ENCODE measurements at places on chromosomes 11 and 22. TPM values are rescaled to one million over a fixed set of nuclear protein-coding genes. Genes with fewer than 3 reads are reported as not detected.

The DCDC1 gene
- not detected for total RNA-seq

The SLC5A4 gene
- total RNA-seq, result 1.6 TPM

The FOSL1 gene
- 123 TPM for total RNA-seq

The ACRV1 gene
- total RNA-seq, result not detected

The RTN4R gene
- 0.43 TPM for total RNA-seq

The TRIM6 gene
- total RNA-seq, result 0.64 TPM

The OR10A6 gene
- total RNA-seq, result not detected

The TUBA8 gene
- total RNA-seq, result not detected

The MMP12 gene
- not detected for total RNA-seq

The XBP1 gene
- total RNA-seq, result 158 TPM

- no peak for DNase-seq
Measured at GRCh38 chr11:81829976-81830375, 903.7 kb downstream of the FAM181B start.

GRCh38 chr11:113255096-113255495 is 59.3 kb upstream of the TTC12 start:
- DNase-seq, result no peak

DNA sequence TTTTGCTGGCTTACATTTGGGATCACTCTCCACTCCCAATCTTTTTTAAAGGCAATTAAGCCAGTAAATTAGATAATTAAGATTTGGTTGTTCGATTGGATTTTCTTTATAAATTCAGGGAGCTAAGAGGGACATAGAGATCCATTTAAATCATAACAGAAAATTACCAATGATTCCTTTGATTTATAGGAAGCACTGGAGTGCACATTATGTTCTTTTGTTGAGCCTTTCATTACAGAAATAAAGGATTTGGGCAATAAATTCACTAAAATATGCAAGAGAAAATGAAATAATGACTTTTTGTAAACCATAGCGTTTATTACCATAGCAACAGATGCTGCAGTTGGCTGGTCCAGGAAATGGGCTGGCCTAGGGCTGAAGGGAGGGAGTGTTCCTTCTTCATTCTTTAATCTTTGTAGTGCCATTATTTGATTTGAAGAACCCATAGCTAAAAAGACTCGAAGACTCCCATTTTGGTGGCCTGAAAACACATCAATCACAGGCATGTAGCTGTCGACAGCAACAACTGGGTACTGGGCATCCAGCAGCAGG is 73.0 kb downstream of the C2CD3 start:
- DNase-seq, result no peak

GRCh38 chr11:107740271-107740670 is 28.4 kb upstream of the SLN start:
- no peak for DNase-seq

- no peak for DNase-seq
Measured at GRCh38 chr11:8287297-8287696, 23.6 kb upstream of the LMO1 start.

GRCh38 chr22:36162127-36163034 is 1.8 kb upstream of the APOL3 start:
- DNase-seq, result no peak

GRCh38 chr11:86202013-86202336 is 42.6 kb upstream of the EED start:
- no peak for DNase-seq

GRCh38 chr22:23682077-23682476 is 8.7 kb upstream of the RGL4 start:
- no peak for DNase-seq

DNA sequence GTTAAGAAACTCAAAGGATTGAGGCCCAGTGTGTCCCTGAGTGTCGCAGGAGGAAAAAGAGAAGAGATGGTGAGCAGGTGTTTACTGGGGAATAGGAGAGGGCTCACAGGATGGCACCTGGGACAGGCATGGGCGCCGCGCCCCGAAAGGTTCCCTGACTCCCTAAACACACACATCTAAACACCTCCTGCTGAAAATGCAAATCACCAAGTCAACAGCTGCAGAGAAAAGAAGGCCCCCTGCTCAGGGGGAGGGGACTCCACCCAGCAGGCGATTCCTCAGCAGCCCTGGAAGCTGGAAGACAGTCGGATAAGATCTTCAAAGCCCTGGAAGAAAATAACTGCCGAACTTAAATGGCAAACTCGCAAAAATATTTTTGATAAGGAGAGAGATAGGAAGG is 377.2 kb downstream of the BRD1 start:
- DNase-seq, result peak; percentile 12

- peak; percentile 76 for DNase-seq
Measured at GRCh38 chr22:30605449-30606110, 1.4 kb upstream of the TCN2 start.

DNA sequence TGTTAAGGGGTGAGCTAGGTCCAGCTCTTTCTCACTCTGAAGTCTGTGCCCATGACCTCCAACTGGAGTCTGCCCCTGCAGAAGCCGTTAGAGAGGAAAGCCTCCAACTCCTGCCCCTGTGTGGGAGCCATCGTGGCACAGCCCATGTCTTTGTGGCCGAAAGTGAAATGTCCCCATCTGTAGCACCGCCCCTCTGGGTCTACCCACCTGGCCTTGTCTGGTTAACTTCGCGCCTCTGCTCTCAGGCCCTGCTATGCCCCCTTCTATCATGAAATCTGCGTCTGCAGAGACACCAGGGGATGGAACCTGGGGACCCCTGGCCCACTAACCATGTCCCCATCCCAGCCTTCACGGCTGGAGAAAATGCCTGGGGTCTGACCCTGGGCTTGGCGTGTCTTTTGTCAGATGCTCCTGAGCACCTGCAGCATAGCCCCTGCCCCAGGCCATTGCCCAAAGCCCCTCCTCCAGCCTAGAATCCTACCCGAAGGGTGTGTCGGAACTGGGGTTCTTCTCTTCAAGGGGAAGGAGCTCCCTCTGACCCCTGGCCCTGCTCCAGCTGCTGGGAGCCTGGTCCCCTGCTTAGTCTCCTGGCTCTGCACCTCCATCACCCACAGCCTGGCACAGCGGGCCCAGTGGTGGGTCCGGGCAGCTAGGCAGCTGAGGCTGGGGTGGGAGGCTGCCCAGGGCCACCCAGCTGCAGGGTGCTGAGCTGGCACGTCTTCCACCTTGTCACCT is 35.8 kb upstream of the HMOX1 start:
- no peak for DNase-seq

DNA sequence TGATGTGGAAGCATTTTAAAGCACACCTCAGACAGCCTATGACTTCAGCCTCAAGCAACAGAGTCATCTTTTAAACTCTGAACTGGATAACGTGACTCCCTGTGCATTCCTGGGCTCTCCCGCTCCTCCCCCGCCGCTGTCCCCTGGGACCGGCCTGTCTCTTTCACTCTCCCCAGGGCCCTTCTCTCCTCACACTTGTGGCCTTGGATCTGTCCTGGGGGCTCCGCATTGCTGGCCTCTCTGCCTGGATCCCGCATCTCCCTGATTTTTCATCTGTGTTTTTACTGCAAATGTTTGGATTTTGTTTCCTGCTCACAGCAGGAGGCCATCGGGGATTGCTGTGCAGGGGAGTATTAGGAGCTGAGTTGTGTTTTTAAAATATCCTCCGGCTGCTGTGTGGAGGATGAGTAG is 15.4 kb downstream of the C11orf24 start:
- DNase-seq, result peak; percentile 47

DNA sequence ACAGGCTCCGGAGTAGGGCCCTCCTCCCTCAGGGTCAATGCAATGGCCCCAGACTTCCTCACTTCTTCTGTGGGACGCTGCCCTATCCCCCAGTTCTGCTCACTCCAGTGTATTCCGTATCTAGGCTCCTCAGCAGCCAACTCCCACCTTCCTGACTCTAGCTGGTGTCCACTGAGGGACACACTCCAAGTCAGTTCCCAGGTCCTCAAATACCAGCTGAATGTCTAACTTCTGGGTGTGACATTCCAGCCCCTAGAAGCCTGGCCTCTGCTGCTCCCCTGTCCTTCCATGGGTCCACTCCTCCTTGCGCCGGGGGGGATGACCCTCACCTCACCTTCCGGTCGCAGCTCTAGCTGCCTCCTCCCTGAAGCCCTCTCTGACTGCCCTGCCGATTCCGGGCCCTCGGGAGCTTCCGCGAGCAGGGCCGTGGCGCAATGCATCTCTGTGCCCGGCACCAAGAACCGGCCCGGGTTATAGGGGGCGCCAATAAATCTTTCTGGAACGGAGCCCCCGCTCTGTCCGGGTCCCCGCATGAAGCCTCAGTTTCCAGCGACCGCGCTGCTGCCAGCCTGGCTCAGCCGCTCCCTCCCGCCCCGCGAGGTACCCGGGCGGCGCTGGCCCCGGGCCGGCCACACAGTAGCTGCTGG is 15.4 kb downstream of the BAD start:
- no peak for DNase-seq

- no peak for DNase-seq
Measured at GRCh38 chr11:77602381-77603088, 12.8 kb downstream of the AQP11 start.

DNA sequence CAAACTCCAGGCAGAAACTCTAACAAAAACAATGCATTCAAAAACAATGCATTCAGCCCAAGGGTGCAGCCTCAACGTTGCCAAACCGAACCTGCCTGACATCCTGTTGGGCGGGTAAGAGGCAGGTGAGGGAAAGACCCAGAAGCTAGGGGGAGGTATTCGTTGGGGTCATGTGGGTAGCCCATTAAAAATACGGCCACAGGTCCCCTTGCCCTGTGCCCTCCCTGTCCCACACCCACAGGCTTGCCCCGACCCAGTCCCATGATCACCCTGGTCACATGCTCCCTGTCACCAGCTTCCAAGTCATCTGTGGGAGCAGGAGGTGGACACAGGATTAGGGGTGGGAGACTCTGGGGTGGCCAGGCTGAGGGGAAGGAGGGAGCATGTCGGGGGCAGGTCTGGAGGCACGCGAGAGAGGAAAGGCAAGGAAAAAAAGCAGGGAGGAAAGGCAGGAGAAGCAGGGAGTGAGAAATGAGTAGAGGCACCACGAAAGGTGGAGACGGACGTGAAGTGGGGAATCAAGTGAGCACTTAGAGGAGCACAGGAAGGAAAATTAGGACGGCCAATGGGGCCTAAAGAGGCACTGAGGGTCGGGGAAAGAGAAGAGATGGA is 683 bp downstream of the PLA2G6 start:
- DNase-seq, result no peak

DNA sequence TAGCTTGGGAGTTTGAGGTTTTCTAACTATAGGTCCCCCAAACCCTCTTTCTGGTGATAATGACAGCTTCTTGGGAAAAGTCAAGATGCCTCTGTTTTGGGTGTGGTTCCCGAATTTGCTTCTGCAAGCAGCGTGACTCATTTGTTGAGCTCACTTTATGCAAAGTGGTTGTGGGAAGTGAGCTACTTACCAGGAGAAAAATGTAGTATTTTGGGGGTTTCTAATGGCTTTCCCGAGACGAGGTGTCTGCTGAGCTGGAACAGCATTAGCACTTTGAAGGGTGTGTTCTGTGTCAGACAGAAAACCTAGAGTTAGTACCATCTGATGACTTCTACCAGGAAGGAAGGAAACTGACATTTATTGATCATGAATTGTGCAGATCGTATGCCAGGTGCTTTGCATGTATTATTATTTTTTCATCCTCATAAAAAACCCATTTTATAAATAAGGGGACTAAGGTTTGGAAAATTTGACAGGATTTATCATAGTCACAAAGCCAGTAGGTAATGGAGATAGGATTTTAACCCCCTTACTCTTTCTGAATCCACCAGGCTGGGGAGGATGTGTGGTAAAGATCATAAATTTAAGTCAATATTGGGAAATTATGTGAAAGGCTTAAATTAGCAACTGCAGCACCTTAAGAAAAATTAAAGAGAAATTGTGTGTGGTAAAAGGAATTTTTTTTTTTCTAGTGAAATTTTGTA is 108.8 kb upstream of the CD44 start:
- DNase-seq, result no peak

DNA sequence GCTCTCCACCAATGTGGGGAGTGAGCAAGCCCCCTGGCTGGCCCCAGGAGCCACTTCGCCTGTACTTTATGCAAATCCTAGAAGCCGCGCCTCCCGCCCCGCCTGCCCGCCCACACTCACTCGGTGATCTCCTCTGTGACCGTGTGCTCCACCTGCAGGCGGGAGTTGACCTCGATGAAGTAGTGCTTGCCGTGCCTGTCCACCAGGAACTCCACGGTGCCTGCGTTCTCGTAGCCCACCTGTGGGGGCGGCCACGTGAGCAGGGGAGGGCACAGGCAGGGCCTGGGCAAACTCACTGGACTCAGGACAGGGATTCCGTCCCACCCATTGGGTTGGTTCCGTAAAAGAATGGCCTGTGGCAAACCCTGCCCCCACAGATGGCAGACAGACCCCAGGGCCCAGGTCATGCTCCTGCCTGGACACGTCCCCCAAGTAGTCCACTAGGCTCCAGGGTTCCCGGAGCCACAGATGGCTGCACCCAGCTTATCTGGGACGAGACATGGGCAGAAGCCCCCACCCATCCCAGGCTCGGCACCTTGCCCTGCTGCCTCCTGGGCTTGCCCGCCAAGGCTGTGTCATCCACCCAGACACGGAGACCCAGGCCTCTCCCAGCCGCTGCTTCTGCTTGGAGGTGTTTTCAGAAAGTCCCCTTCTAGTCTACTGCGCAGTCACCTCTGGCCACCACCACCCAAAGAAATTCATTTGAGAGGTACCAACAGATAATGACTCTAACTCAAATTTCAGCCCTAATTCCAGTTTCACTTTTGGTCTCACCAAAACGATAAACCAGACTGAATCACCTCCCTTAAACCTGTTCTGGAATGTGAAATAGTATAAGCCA is 12.1 kb downstream of the LRFN4 start:
- no peak for DNase-seq

GRCh38 chr11:46001448-46001914 is 79.0 kb downstream of the LARGE2 start:
- DNase-seq, result no peak

DNA sequence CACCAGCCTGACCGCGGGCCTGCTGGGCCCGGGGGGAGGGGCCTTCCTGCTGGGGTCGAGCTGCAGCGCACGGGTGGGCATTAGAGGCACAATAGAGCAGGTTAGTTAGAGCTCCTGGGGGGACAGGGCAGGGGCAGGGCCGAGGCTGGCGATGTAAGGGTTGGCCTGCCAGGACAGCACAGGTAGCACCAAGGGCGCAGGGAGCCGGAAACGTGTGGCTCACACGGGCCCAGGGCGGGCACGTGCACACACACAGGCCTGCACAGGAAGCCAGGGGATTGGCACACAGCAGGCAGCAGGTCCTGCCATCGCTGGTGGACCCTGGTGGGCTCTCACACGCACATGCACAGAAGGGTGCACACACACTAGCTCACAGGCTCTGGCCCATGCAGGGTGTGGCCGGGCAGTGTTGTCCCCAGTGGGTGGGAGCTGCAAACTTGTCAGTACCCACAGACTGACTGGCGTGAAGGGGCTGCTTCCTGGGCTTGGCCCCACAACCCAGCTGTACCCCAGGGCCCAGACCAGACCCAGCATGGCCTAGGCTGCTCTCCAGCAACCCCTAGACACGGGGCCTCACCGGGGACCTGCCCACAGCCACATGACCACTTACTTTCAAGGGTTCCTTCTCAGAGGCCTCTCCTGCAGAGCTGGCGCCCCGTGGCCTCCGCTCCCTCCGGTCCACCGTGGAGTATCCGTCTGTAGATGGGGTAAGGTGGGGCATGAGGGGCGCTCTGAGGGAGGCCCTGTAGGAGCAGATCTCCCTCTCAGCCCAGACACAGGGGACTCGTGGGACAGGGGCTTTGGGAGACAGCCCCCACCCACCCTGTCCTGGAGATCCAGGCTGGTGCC is 29.9 kb upstream of the TXNRD2 start:
- no peak for DNase-seq

GRCh38 chr11:87015645-87016044 is 22.1 kb upstream of the TMEM135 start:
- no peak for DNase-seq
